ENCODE measurements at places on chromosomes 1 and 21.

- no peak for DNase-seq
Measured at GRCh38 chr21:43269440-43269839, 100.6 kb downstream of the CRYAA start.

GRCh38 chr1:187646536-187647107 is 817.9 kb downstream of the PLA2G4A start:
- no peak for DNase-seq

DNA sequence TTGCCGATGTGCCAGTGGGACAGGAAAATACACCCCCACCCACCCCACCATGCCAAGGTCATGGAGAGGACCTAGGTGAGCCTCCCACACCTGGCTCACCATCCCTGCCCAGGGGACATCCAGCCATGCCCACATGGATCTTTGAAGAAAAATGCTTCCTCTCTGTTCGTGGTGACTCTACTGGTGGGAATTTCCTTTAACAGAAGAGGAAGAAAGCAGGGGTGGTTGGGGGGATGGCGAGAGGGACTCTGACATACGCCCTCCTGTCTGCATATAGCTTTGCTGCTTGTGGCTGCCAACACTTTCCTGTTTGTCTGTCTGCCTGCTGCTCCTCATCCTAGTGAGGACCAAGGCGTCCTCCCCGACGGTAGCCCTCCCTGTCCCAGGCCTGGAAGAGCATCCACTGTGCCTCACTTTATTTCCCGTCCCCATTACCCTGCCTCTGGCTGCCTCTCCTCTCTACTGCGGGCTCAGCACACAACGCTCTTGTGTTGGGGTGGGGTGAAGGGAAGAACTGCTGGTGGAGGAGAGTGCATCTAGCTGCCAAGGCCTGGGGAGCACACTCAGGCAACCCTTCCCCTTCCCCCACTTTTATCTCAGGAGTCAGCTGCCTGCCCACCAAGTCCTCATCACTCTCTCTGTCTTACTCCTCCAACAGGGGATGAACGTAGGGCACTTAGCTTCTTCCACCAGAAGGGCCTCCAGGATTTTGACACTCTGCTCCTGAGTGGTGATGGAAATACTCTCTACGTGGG is 2.5 kb downstream of the SEMA4A start:
- DNase-seq: no peak

- no peak for DNase-seq
Measured at GRCh38 chr1:50424884-50425375, 1.7 kb upstream of the DMRTA2 start.

- no peak for DNase-seq
Measured at GRCh38 chr1:31072304-31072746, 6.8 kb upstream of the PUM1 start.

DNA sequence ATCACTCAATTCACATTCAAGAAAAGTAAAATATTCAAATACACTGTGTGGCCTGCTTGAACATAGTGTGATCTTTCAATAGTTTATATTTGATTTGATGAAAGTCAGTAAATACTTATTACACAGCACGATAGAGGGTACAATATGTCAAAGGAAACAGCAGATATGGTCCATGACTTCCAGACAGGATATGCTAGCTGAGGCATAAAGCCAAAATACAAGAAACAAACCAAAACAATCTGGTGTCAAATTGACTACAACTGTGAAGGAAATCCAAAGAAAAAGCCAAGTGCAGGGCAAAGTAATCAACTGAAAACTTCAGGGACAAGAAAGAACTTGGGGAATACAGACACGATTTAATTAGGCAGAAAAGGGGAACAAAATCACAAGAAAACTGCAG is 19.3 kb downstream of the RRAGC start:
- no peak for DNase-seq

DNA sequence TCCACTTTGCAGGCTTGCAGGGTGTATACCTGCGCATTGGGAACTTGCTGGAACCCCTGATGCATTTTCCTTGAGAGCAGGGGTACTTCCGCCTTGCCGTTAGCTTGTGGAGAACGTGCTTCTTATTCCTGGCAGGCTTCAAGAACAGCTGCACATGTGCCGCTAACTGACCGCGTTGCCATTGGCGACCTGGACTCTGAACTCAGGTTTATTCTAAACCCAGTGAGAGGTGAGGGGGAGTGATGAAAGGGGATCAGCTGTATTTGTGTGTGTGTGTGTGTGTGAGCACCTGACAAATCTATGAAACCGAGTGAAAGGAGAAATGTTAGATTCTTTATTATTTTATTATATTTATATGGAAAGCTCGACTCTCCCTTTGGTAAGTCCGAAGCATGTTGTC is 128.6 kb downstream of the HUNK start:
- no peak for DNase-seq

DNA sequence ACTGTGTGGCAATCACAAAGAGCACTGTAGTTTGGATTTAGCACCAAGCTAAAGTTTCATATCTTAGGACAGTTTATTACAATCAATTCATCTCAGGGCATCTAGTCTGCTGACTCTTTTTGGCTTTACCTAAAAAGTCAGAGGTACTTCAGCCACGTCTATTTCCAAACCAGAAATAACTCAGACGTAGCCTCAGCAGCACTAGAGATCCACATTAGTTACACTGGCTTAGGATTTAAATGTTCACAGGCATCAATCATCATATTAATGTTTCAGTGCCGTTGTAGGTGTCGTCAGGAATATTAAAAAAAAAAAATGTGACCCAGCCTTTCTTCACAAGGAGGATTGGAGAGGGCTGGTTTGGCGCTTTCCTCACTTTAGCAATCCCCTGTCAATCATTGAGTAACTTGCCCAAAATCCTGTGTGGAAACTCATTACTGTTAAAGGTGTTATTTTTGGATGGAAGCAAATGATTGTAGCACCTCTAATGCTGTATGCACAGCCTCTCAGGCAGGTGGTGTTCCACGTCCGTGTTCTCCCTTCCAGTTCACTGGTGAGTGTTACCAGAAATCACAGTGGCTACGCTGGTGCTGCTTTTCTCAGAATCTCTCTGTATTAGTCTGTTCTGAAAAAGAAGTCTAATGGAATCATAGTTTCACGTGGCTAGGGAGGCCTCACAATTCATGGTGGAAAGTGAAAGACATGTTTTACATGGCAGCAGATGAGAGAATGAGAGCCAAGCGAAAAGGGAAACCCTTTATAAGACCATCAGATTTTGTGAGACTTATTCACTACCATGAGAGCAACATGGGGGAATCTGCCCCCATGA is 45.4 kb downstream of the NEK7 start:
- no peak for DNase-seq

DNA sequence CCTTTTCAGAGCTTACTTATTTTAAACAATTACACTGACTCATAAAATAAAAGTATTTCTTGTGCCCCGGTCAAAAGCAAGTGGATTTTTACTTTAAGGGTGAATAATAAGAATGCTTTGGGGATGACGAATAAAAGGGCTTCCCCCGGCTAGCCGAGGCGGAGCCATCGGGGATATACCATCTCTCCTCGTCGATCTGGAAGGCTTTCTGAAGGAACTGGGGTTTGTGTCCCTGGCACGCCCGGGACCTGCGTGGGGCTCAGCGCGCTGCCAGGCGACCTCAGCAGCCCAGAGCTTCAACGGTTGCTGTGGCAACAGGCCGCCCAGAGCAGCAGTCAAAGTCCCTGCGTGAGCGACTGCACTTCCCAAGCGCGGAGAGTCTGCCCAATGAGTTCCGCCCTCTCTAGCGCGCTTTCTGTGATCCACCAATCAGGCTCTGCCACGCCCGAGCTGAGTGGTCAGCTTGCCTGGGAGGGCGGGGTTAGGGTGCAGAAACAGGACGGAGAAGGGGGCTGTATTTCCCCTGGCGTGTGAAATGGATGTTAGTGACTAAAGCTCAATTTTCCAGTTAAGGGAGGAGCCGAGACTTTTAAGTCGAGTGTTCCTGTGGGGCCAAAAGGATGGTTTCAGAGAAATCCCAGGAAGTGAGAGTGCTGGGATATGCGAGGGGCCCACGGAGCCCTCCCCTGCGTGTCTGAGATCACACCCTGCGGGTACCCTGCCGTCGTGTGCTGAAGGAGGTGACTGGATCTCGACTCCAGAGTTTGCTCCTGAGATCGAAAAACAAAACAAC is 33.0 kb upstream of the MGST3 start:
- DNase-seq: peak; percentile 97

DNA sequence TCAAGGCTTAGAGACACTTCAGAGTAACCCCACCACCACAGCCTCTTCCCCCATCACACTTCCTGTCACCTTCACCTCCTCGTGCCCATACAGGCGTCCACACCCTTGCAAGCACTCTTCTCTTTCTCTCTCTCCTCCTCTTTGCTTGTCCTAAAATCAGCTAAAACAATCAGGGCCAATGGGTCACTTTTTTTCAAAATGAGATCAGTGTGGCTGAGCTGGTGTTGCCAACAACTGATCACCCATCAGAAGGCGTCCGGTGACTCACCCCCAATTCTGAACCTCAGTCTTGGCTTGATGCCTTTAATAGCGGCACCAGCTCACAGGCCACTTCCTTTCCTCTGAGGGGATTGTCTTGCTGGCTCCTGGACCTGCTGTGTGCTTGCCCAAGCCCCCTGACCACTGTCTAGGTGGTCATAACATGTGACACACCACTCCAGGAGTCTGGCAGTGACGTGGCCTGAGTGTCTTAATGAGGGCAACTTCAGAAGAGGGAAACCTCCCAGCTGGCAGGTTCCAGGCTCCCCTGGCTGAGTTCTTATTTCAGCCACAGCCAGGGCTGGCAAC is 1.6 kb downstream of the DRAXIN start:
- peak; percentile 72 for DNase-seq

- DNase-seq: no peak
Measured at GRCh38 chr1:192386051-192386650, 69.4 kb downstream of the RGS21 start.

- peak; percentile 27 for DNase-seq
Measured at GRCh38 chr1:155305881-155306391, 2.7 kb upstream of the FDPS start.

DNA sequence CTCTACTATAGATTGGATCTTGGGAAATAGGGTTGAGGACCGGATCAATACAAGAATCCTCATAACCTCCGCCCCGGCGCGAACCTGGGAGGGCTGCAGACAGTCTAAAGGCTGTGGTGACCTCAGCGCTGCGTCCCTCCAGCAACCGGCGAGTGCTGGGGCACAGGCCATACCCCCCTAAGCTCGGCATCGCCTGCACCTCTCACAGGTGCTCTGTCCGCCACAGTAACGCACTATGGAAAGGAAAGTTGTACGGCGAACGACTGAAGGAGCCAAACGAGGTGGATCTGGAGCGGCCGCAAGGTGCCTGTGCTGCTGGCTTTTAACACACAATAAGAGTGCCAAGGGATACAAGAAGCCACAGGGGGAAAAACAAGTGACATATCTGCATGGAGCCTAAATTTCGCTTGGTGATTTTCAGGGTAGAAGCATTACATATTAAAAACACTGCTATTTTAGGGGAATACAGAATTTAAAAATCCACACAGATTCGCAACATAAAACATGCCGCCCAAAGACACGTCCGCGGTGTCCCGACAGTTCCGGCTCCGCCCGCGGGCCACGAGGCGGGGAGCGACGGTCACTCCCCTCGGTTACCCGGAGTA is 1.4 kb upstream of the RBM15 start:
- DNase-seq: no peak

DNA sequence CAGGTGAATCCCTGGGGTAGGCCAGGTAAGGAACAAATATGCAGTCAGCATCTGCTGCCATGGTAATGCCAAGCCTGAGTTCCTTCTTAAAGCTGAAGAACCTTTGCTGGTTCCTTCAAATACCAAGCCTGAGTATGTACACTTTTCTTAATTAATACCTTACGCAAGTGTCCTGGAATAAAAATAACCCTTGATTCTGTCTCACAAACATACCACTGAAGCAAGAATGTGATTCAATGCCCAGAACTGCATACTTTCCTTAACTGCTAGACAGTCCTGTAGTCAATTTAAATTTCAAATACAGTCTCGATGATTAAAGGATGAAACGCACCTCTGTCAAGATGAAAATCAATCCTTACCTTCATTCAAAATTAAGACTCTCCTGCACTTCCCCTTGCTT is 634.0 kb upstream of the CHRM3 start:
- peak; percentile 70 for DNase-seq

GRCh38 chr1:212359794-212360479 is 54.7 kb downstream of the PACC1 start:
- no peak for DNase-seq

DNA sequence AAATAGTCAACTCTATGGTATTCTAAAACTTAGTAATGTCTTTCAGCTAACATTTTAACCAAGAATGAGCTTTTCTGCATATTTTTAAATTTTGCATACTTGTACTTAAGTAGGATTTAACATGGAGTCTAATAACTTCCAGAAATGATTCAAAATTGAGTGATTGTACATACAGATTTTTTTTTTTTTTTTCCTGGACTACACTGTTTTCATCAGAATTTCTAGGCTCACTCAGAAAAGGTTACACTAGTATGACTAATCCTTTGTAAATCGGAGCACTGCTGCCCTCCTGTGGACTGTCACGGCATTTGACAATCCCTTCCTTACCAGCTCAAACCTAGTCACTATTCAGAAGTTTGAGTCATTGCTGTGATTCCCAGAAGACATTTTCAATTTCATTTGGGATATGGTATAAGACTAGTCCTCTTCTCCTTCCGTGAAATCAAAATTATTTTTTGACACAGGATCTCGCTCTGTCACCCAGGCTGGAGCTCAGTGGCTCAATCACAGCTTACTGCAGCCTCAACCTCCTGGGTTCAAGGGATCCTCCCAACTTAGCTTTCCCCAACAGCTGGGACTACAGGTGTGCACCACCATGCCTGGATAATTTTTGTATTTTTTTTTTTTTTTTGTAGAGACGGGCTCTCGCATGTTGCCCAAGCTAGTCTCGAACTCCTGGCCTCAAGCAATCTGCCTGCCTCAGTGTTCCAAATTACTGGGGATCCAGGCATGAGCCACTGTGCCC is 45.5 kb downstream of the CD46 start:
- DNase-seq: peak; percentile 83

DNA sequence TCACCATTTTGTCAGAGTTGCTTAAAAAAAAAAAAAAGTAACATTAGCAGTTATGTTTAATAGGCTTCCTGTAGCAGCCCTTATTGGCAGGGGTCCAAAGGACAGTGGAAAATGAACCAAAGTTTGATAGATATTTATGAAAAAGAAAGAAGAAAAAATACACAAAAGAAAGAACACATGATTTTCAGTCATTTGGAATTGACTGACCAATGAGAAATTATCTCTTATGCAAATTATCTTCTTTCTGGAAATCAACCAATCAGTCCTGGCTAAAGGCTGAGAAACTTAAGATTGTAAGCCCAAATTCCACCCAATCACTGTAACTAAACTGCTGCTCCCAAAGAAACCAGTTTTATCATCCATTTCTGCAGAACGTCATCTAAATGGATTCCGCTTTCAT is 282.4 kb downstream of the TM2D1 start:
- no peak for DNase-seq

DNA sequence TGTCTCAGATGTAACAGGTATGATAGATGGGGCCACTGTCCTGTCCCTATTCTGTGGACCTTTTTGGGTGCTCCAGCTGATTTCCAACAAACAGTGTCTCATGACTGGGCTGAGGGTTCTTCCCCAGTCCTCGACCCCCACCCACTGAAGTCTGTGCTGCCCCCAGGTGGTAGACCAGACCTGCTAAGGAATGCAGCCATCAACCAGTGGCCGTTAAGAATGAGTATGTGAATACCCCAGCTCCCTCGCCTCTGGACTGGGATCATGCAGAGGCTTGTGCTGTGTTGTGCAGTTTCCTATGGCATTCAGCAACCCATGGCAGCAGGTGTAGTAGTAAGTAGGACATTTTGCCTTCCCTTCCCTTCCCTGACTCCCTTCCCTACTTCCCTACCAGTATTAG is 183.1 kb upstream of the KAZN start:
- no peak for DNase-seq

GRCh38 chr21:18951271-18952038 is 547.9 kb upstream of the TMPRSS15 start:
- peak; percentile 15 for DNase-seq

Measured in fibroblast of skin of right quadriceps (primary cell).